ENCODE measurements at places on chromosomes 12 and 14.

DNA sequence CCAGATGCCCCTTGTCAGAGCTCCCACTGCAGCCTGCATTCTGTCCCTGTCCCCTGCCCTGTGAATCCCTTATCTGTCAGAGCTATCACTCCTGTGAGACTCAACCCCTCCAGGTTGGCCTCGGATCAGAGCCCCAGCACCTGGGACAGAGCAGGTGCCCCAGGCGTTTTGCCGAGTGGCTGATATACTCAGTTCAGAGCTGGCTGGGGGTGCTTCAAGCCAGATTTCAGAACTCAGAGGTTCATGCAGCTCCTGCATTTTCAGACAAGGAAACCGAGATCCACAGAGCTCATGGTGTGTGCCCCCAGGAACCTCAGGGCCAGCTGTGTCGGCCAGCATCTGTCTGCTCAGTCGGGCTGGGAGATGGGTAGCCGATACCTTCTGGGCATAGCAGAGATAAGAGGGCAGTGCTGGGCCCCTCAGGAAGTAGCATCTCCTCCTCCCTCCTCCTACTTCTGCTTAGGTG lies 228.0 kb upstream of the RTL1 start:
- DNase-seq, result no peak

DNA sequence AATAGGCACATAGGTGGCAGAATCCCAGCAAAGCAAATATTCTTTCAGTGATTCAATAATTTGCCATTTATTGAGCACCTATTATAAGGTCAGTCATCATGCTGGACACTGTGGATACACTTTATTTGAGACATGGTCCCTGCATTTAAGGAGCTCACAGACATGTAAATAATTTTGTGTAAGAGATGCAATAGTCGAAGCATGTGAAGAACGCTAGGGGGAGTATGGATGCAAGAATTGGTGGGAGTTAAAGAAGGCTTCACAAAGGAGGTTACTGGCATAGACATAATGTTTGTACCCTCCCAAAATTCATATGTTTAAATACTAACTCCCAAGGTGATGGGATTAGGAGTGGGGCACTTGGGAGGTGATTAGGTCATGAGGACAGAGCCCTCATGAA lies 260.6 kb upstream of the GARIN6 start:
- no peak for DNase-seq

GRCh38 chr12:81296556-81297305 lies 218.9 kb downstream of the ACSS3 start:
- no peak for DNase-seq

GRCh38 chr12:64679487-64680001 lies 69.2 kb downstream of the RASSF3 start:
- DNase-seq, result peak; percentile 23

DNA sequence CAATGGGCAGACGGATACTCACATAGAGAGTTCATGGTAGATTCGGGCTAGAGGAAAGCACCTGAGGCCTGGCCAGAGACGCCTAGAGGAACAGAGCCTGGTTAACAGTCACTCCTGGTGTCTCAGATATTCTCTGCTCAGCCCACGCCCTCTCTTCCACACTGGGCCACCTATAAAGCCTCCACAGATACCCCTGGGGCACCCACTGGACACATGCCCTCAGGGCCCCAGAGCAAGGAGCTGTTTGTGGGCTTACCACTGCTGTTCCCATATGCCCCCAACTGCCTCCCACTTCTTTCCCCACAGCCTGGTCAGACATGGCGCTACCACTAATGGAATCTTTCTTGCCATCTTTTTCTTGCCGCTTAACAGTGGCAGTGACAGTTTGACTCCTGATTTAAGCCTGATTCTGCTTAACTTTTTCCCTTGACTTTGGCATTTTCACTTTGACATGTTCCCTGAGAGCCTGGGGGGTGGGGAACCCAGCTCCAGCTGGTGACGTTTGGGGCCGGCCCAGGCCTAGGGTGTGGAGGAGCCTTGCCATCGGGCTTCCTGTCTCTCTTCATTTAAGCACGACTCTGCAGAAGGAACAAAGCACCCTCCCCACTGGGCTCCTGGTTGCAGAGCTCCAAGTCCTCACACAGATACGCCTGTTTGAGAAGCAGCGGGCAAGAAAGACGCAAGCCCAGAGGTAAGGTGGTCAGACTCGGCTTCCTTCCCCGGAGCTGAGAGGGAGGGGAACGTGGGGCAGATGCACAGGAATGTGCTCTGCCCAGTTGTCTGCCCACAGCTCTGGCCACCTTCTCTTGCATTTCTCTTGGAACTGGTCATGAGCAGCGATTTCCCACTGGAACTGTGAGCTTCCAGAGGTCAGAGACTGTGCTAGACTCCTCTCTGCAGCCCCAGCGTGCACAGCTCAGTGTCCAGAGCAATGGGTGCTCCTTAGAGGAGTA lies at the start of gene CD4:
Gene CD4, plus strand, starts transcription at position 557 of the 953 bp plus-strand sequence. CDS start 10,611 bp downstream, outside the sequence.
- peak; percentile 83 for DNase-seq

- DNase-seq, result no peak
Observed at GRCh38 chr12:6430124-6430989, 14.4 kb upstream of the CD27 start.

DNA sequence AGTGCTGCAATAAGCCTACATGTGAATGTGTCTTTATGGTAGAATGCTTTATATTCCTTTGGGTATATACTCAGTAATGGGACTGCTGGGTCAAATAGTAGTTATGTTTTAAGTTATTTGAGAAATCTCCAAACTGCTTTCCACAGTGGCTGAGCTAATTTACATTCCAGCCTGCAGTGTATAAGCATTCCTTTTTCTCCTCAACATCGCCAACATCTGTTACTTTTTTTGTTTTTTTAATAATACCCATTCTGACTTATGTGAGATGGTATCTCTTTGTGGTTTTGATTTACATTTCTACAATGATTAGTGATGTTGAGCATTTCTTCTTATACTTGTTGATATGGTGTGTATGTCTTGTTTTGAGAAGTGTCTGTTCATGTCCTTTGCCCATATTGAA lies 1186.2 kb downstream of the BCL11B start:
- no peak for DNase-seq

- no peak for DNase-seq
Observed at GRCh38 chr14:59015482-59015881, 173.0 kb upstream of the DAAM1 start.

DNA sequence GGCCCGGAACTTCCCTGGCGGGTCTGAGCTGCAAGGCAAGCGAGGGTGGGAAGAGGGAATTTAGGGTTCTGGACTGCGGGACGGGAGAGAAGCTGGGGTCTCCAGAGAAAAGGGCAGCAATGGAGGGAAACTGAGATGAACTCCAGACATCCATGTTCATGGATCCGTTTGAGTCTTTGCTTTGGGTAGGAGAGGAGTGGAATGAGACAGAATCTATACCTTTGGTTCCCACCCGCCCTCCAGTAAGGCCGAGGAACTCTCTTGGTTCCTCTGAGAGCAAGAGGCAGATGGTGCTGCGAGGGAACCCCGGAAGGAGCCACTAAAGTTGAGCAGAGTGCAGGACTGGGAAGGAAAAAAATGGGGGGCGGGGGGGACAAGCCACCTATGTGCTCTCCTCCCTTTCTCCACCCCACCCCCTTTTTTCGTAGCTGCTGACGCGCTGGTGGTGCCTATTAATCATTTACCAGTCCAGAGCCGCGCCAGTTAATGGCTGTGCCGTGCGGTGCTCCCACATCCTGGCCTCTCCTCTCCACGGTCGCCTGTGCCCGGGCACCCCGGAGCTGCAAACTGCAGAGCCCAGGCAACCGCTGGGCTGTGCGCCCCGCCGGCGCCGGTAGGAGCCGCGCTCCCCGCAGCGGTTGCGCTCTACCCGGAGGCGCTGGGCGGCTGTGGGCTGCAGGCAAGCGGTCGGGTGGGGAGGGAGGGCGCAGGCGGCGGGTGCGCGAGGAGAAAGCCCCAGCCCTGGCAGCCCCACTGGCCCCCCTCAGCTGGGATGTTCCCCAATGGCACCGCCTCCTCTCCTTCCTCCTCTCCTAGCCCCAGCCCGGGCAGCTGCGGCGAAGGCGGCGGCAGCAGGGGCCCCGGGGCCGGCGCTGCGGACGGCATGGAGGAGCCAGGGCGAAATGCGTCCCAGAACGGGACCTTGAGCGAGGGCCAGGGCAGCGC lies 1.2 kb downstream of the SSTR1 start:
- DNase-seq, result no peak

GRCh38 chr14:45686771-45687170 lies 433.8 kb upstream of the MIS18BP1 start:
- no peak for DNase-seq

DNA sequence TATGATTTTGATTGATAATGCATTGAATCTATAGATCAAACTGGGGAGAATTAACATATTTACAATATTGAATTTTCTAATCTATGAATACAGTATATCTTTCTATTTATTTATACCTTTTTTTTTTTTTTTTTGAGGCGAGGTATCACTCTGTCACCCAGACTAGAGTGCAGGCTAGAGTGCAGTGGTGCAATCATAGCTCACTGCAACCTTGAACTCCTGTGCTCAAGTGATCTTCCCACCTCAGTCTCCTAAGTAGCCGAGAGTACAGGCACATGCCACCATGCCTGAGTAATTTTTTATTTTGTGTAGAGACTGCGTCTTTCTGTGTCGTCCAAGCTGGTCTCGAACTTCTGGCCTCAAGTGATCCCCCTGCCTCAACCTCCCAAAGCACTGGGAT lies 20.4 kb downstream of the LTBR start:
- DNase-seq, result no peak

- DNase-seq, result no peak
Observed at GRCh38 chr12:95319694-95320331, 102.2 kb downstream of the VEZT start.

DNA sequence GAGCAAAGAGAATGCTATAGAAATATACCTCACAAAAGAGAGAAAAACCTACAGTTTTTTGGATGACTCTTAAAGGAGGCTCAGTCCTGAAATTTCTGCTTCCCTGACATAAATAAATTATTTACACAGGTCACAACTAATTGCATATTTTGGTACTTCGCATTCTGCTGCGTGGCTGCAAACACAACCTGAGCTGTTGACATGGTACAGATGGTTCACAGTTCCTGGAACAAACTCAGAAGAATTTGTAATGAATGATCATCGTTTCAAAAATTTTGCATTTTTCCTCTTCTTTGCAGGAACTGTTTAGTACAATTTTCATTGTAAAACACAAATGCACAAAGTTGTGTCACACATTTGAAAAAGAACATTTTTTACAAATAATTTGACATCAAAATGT lies 313.7 kb upstream of the SYT1 start:
- DNase-seq, result no peak

- no peak for DNase-seq
Observed at GRCh38 chr12:108502922-108503321, 12.2 kb upstream of the FICD start.

DNA sequence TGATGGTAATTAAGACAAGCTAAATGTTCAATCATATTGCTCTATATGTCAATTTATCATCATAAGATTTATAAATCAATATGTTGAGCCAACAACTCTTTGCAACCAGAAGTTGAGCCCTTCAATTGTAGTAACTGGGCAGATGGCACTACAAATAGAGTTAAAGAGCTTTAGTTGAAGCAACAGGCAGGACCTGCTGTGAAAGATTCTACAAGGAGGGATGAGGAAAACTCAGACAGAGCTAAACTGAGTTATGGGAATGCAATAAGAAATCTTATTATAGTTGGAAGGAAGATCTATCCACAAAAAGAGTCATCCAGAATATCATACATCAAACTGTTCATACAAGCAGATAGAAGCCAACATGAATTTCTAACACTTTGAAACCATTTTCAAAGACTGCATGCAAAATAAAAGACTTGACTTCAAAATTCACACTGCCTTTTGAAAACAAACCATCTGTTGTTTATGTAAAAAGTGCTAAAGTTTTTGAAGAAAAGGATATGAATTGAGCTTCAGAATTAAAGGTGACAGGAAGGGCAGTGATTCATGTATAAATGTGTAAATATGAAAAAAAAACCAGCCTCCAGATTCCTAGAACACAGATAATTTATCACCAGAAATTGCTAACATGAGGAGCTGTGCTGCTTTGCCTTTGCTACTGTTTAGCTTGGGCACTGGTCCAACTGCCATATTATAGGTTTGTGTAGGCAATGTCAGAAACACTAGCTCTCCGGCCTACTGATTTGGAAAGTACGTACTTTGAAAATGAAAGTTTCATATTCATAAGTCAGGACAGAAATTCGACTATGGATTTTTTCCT lies 133.2 kb downstream of the SLC35F4 start:
- DNase-seq, result no peak
